Glomerular endothelial cell (primary cell): ENCODE measurements at places on chromosomes 2 and 18.

DNA sequence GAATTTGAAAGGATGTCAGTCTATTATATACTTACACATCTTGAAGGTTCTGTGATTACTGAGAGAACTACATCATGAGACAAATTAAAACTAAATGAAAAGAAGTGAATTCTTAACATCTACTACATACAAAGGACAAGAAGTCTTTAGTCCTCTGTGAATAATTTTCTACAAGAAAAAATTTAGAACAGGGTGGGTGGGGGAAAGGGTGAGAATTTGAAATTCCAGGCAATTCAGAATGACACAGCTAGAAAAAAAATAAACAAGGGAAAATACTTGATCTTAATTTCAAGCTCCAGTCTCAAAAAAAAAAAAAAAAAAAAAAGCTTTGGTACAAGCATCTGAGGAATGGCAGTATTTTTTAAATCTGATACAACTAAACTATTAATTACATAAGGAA, 15.5 kb downstream of the CUL3 start:
- DNase-seq = no peak

DNA sequence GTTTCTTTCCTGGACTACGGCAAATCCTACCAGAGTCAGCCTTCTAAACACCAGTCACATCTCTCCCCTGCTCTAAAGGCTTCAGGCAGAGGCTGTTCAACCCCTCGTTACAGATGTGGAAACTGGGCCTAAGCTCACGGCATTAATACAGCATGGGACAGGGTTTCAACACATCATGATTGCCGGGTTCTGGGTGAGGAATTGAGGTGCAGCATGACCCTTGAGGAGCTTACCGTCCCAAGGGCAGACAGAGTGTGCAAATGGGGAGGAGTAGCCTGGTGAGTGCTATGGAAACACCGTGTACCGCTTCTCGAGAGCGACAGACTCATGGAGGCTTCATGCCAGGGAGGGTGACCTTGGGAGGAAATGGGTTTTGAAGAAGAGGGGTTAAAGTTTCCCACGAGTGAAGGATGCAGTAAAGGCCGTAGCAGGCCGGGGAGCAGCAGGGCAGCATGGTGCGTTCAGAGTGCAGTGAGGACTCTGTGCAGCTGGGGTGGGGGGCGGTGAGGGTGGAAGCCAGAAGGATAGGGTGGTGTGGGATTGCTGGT, 51.1 kb downstream of the TGOLN2 start:
- DNase-seq = no peak

DNA sequence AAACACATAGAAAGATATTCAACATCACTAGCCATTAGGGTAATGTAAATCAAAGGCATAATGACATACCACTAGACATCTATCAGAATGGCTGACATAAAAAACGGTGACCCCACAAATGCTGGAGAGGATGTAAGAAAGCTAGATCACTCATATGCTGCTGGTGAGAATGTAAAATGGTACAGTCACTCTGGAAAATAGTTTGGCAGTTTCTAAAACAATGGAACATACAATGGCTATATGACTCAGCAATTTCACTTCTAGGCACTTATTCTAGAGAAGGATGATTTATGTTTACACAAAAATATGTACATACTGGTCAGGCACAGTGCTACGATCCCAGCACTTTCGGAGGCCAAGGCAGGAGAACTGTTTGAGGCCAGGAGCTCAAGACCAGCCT, 87.3 kb downstream of the COLEC12 start:
- no peak for DNase-seq

DNA sequence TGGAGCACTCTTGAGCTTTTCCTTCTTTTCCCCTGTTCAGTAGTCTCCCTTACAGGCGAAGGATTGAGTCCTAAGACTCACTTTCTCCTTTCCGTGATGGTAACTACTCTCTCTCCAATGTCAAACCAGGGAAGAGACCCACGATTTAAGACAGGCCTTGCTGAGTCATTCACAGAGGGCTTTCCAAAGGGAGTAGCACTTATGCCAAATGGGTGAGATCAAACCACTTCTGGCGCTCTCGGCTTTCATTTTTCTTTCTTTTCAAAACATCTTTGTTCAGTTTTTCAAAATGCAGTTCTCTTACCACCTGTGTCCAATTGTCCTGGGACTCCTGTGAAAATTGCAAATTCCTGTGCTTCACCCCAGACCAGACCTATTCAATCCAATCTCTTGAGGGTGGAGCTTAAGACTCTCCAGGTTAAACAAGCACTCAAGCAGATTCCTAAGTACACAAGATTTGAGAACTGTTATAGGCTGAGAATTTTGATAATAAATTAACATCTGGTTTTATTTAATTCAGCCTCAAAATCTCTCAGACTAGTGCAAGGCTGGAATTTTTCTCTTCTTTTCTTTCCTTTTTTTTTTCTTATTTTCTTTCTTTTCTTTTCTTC, 14.4 kb upstream of the MRPL19 start:
- DNase-seq = no peak

GRCh38 chr2:231611273-231612108, 18.8 kb downstream of the TEX44 start:
- no peak for DNase-seq

- DNase-seq = no peak
Observed at GRCh38 chr2:186130748-186131641, 355.1 kb upstream of the ZC3H15 start.
